Stimulated activated CD8-positive, alpha-beta memory T cell treated with anti-CD3 and anti-CD28 coated beads, Interleukin-4, amount 100 ng/mL, for 24 hours (primary cell): ENCODE measurements at places on chromosomes 6 and 20.

DNA sequence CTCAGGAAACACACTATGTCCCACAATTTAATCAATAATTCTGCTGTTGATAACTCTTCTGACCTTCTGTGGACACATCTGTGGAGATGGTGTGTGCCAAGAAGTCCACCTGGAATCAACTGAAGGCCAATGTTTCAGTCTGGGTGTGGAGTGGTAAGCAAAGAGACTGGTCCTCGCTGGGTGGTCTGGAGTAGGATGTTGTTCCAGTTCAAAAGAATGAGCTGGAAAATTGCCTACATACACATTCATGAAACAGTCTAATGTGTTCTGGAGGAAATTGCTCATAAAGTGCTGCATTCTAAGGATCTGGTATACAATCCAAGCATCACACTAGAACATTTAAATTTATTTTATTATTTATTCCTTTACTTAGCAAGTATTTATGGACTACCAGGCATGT lies 33.9 kb upstream of the TBX18 start:
- DNase-seq, result no peak

GRCh38 chr6:1607516-1608221 lies 2.0 kb upstream of the FOXC1 start:
- DNase-seq, result no peak

- DNase-seq, result no peak
These were observed 454.6 kb upstream of the KHDRBS2 start for GRCh38 chr6:62740596-62740995.

DNA sequence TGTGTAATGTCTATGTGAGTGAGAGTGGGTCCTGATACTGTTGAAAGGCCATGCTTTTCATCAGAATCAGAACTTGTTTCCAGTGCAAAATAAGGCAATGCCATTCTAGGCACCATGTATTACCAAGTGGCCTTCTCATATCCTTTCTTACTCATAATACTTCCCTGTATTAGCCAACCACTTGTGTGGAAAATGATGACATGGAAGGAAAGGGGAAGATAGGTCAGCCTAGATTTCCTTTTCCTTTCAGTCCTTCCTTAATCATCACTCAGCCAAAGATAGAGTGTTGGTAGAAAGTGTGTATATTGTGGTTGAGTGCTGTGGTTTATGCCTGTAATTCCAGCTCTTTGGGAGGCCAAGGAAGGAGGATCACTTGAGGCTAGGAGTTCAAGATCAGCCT lies 158.6 kb upstream of the PREP start:
- no peak for DNase-seq
